ENCODE measurements at places on chromosomes 3 and 15. TPM values are rescaled to one million over a fixed set of nuclear protein-coding genes. Genes with fewer than 3 reads are reported as not detected.

- DNase-seq: no peak
Observed at GRCh38 chr3:128854475-128854874, 24.9 kb upstream of the ACAD9 start.

DNA sequence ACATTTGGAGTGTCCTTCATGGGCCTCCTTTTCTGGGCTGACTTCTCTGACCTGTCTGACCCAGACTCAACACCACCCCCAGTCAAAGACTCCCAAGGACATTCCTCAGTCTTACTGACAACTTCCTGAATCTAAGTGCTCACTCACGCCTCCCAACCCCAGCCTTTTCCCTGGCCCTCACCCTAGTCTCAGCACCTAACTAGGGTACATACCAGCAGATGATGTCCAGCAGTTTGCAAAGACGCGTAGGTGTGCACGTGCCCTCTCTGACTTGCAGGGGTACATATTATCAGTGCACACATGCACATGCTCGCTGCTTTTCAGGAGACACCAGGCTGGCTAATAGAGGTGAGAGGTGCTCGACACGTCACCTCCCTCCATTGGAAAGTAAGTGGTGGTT is 38.7 kb upstream of the SLCO2A1 start:
- DNase-seq: no peak

DNA sequence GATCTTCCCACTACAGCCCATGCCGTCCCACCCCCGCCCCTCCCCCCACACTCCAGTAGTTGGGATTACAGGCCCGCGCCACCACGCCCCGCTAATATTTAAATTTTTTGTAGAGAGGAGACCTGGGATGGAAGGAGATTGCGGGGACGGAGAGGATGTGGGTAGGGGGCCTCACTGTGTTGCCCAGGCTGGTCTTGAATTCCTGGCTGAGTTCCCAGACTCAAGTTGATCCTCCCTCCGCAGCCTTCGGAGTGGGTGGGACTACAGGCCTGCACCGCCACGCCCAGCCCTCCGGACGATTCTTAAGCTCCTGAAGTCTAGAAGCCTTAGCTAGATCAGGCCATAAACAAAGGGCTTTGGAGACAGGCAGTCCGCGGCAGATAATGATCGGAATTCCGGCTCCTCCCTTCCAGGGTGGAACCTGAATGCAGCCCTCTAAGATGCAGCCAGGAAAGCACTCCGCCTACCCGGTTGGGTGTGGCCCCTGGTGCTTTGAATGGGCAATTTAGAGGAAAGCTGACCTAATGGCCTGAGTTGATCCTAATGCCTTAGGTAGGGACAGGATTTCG is at the start of gene DPPA2:
DPPA2 (minus strand) TSS at position 356 of the 569 bp plus-strand sequence. CDS start 1,975 bp downstream, outside the sequence.
- DNase-seq: peak; percentile 54

Gene PLCH1
- total RNA-seq: 1.9 TPM

Gene CFAP161
- total RNA-seq: 2.0 TPM

DNA sequence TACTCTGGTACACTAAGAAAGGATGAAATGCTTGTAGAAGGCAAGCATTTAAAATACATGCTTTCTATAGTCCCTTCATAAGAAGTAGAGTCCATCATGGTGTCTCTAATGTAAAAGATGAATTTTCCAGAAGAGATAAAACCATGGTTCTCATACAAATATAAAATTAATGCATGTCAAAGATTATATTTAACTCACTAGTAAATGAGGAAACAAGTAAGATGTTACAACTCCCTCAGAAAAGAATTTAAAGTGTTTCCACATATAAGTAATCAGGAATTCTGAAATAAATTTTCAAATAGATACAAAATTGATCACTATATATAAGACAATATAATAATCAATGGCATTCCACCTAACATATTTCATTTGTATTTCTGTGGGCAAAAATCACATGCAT is 570.3 kb upstream of the CCDC54 start:
- no peak for DNase-seq

DNA sequence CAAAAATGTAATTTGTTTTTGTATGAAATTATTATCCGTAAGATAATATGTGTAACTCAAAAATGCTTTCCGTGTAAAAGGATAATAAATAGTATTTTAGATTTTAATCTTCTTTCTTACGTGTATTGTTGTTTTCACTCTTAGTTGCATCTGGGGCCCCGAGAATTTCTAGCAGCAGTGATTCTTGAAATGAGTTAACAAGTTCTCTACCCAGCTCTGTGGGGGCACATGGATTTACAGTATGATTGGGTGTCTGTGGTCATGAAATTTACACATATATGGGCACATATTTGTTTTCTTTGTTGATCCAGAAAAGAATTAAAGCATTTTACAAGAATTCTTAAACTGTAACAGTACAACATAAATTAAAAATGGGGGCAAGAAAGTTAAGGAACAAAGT is 145.9 kb upstream of the LRRFIP2 start:
- no peak for DNase-seq

Gene TMEM266
- not detected for total RNA-seq

DNA sequence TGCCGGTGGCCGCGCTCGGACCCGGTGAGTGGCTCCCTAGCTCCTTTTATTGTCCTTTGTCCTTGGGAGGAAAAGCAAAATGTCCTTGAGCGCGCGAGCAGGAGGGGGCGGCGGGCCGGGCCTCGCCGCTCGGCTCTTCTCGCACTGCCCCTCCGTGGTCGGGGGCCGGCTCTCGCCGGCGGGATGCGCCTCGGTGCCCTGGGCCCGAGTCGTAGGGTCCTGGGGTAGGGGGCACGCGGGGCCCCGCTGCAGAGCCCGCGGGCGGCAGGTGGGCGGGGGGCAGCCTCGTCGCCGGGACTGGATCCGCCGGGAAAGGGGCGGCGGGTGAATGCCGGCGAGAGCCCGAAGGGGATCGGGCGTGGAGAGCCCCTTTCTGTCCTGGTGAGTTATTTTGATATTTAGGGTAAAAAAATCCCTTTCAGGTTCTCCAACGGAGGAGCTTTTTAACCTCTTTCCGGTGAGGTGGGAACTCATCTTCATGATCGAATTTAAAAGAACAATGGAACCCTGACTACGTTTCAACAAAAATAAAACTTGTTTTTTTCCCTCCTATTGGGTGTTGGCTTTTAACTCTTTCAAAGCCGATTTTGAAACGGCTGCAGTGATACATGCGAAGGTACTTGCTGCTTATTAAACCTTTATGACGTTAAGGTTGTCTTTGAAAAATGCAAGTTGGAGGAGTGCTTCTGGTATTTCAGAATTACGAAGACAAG is 16.8 kb upstream of the CHD2 start:
- peak; percentile 72 for DNase-seq

DNA sequence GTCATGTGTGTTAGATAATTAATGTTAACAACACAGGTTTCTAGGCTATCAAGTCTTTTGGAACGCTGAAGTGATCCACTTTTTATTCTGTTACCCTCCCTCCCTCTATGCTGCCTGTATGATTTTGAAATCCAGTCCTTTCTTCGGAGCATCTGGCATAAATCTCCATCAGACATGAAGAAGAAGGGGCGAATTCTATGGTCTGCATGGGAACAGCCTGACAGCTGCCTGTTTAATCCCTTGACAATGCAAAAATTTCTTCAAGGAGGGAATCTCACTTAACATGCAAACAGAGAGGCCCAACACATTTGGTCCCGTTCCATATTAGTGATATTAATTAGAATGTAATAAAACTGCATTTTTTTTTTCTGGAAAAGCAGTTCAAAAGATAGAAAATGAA is 145.2 kb downstream of the VGLL3 start:
- DNase-seq: no peak

GRCh38 chr15:42891569-42891968 is 29.0 kb downstream of the TTBK2 start:
- no peak for DNase-seq

DNA sequence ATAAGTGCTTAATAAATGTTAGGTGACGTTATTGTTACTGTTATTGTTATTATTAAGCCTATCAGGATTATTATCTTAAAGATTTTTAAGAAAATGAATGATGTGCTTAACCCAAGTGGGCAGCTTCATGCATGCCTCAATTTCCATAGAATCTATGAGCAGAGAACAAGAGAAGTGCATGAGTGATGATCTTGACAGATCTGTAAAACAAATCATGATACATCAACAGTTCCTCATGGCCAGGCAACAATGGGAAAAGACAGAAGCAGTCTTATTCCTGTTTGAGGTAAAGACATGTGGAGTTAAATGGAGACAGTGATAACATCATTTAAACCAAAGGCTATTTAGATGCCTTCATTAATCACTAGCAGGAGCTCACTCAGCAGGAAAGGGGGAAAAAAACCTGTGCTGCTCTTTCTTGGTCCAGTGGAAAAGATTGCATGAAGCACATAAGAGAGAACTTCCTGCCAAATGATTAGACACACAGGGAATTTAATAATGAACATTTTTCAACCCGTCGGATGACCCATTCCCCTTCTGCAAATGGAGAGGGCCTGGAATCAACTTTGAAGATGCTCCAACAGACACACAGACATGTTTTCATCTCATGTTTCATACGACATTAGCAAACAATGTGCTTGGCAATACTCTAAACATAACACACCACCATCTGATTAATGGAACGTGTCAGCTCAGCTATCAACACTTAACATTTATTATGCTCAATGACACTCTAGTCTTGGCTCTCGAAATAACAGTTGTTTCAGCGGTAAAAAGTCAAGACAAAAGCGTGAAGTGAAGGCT is 212.2 kb upstream of the LRRN1 start:
- DNase-seq: no peak

DNA sequence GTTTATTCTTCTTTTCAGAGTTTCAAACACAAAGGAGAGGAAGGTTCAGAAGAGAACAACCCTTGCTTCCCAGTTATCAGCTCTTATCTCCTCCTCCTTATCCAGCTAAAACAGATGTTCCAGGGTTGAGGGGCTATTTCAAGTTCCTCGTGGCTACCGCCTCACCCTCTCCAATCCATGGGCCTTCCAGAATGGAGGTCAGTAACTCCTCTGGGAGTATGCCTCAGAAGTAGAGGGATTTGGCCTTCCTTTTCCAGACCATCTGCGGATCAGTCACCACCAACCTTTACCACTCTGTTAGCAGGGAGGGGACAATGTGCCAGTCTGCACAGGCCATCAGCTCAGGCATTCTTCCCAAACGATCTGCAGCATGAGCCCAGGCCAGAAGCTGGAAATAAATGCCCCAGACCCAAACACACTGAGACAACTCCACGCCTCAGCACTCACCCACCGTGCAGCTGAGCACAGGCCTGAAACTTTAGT is 14.8 kb downstream of the HTR3C start:
- no peak for DNase-seq

DNA sequence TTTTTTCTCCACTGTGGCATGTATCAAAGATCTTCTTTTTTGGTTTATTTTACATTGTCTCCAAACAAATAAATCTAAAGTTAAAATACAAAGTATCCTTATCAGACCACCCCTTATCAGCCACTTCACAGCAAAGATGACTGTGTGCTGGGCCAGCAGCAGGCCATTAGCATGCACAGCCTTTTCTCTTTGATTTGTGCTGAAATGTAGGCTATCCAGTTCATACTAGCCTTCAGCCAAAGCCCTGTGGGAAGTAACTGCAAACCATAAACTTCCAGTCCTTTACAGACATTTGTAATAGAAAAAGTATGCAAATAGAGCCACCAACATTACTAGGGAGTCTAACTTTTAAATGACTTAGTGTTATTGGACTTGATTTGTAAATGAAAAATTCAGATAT is 816.3 kb downstream of the FHIT start:
- no peak for DNase-seq

GRCh38 chr3:45218578-45219390 is 7.3 kb downstream of the TMEM158 start:
- DNase-seq: no peak

- DNase-seq: peak; percentile 48
Observed at GRCh38 chr3:17894434-17895060, 152.1 kb upstream of the TBC1D5 start.

DNA sequence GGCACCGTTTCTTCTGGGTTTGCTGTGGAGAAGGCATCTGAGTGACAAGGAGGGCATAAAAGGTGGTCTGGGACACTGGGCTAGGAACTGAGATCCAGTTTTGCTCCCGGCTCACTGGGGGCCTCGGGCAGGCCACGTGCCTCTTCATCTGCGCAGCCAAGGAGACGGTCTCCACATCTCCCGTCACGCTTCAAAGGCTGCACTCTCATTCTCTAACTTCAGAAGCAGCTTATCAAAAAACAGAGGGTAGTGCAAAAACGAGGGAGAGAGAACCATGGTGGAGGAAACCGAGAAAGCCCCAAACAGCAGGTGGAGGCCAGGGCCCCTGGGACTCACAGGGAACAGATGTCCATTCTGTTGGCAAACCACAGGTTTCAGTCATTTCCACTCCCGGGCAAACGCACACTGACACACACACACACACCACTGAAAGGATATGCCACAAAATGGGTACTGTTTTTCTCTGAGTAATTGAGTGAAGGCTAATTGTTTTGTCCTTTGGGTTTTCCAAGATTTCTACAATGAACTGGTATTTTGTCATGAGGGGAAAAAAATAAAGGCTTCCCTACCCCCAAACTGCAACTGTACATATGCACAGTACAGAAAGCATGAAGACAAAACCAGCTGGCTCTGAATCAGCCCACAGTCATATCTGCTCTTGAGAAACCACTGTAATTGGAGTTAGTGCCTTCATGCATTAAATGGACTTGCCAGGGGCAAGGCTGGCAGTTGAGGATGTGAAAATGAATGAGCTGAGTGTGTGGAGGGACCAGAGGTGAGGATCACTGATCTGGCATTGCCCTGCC is 71.9 kb downstream of the MGLL start:
- no peak for DNase-seq

- DNase-seq: no peak
Observed at GRCh38 chr3:16455001-16455400, 58.5 kb downstream of the RFTN1 start.

Gene GOLGA6L7
- total RNA-seq: not detected

- no peak for DNase-seq
Observed at GRCh38 chr15:68565234-68565633, 13.6 kb upstream of the CORO2B start.

DNA sequence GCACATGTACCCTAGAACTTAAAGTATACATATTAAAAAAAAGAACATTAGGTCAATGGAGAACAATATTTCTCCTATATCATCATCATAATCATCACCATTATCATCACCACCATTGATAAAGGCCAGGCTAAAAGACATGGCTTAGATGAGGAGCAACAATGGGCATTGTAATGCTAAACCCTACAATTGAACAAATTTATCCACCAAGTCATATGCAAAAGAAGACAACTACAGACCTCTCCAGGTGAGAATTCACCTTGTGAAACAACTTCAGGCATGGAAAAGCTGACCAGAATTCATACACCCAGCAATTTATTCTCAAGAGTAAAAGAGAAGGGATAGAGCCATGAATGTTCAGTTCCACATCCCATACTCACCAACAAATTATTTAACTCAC is 46.3 kb upstream of the BBX start:
- DNase-seq: no peak
